GM12891 (cell line): ENCODE measurements at places on chromosomes 4 and X.

- DNase-seq: peak; percentile 2
These were observed 86.8 kb upstream of the ETNPPL start for GRCh38 chr4:108849611-108850168.

GRCh38 chr4:48493452-48494100 lies 3.5 kb downstream of the ZAR1 start:
- no peak for DNase-seq

DNA sequence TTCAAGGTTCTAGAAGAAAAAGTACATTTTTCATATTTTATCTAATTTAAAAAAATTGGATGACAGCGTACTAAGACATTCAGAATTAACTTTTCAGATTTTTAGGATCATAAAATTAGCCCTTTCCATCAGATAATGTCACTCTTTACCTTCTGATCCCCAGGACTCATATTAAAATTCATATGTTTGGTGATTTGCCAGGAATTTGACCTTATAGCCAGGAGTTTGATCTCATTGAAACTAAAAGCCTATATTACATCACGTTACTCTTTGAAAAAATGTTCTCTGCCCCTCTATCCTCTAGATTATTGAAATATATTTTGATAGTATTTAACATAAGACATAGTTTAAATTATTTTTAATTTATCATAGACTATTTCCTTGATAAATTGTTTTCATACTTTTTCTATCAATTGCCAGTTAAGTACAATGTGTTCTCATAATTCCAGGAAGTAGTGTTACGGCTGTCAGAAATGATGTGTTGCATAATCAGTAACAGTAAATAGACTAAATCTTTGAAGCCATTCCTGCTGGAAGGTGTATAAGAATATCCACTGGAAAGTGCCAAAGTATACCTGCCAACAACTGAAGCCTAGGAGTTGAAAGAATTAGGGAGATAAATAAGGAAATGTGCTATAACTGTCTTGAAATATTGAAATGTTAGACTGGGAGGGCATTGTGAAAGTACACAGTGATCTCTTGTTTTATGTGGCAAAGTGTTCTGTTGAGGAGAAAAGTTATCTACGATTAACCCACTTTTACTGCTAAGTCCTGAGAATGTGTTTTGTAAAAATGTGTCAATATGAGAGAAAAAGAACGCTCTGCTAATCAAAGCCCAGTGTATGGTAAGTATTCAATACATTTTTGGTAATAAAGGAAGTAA lies 32.9 kb upstream of the PDGFC start:
- no peak for DNase-seq

DNA sequence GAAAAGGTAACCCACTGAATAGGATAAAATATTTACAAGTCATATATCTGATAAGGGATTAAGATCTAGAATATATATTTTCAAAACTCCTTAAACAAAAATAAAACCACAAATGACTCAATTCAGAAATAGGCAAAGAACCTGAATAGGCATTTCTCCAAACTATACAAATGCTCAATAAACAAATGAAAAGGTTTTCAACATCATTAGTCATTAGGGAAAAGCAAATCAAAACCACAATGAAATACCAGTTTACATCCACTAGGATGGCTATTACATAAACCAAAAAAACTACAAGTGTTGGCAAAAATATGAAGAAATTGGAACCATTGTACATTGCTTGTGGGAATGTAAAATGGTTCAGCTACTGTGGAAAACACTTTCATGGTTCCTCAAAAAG lies 167.0 kb upstream of the GALNT7 start:
- no peak for DNase-seq

DNA sequence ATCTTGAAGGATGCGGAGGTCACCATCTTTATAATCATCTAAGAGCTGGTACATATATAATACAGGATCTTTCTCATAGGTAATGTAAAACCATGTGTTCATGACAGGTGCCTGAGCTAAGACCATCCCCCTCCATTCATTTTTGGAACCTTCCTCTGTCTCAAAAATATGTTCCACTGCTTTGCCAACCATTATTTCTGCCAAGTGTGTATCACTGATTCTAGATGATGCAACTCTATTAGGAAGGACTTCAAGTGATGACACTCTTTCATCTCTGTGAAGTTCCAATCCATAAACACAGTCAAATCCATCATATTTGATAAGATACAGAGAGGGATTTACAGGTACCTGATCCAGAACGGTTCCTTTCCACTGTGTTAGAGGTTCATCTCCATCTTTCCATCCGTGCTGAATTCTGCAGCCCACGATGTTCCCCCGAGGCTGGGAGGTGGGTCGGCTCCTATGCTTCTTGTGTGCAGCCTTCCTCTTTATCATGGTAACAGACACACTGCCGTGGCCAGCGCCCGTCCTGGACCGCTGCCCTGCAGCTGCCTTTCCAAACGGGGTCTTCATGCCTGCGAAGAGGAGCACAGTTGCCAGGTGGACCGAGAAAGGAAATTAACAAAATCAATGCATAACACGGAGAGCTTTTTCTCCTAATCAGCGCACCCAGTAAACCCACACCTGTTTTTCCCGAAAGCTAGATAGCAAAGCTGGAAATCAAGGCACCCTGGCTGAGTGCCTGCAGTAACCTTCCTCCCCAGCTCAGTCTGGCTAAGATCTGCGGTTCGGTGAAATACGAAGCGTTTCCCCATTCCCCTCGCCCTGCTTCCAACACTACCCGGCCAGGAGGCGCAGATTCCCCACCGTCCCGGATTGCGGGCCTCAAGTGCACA lies 718 bp downstream of the SPIN3 start:
- no peak for DNase-seq

DNA sequence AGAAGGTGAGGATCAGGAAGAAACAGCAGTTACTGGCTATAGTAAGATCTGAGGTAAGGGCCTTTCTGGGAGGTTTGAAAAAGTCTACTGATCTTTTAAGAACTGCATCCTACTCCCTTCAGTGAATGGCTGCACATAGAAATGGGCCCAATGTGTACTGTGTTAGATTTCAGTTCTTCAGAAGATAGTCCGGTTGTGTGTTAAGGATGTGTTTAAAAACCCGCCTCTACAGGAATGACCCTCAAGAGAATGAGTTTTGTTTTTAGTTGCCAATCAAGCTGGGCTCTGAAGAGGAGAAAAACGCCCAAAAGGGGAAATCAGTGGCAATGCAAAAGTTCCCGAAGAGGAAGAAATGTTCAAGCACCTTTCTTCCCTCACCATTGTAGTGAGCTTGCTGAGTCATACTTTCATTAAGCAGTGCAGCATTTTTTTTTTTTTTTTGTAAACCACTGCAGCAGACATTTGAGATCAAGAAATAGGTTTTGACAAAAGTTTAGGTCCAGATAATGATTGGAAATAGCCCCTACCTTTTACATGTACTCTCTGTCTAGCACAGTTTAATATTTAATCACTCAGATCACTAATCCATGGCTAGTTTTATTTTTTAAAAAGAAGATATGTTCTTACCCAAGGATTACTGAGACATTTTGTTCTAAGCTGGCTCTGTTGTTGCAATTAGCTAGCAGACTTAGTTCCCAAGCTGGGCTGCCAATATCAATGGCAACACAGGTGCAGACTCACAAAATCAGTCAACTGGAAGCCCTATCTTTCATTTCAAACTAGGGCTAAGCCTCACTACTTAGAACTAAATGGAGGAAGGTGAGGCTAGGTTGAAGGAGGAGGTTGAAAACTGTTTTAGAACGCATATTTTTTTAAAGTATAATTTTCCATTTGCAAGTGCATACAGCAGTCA lies 7.0 kb upstream of the TRPC5OS start:
- no peak for DNase-seq

GRCh38 chrX:24526616-24527015 lies 61.5 kb downstream of the PDK3 start:
- DNase-seq: no peak

DNA sequence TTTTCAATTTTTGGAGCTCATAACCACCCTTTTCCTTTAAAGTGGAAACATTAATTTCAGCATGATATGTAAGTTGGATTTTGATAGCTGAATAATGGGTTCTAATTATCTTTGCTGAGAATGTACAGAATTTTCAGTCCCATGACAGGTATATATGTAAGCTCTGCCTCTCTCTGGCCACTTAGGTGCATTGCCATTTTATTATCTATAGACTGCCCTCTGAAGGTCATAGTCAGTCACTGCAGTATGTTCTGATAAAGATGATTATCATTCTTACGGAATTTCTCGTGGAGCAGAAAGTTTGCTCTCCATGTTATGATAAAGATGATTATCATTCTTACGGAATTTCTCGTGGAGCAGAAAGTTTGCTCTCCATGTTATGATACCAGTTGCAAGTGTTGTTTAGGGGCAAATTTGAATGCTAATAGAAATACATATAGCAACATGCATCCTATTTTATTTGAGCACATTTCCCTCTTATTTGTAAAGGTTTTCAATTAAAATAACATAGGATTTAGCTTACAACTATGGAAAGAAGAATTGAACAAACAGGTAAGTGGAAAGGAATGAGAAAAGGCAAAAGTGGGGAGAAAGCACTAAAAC lies 10.4 kb downstream of the AFP start:
- peak; percentile 7 for DNase-seq

GRCh38 chrX:114332766-114333165 lies 251.1 kb upstream of the HTR2C start:
- DNase-seq: no peak

- no peak for DNase-seq
These were observed 13.8 kb downstream of the RAB28 start for GRCh38 chr4:13470379-13470778.

DNA sequence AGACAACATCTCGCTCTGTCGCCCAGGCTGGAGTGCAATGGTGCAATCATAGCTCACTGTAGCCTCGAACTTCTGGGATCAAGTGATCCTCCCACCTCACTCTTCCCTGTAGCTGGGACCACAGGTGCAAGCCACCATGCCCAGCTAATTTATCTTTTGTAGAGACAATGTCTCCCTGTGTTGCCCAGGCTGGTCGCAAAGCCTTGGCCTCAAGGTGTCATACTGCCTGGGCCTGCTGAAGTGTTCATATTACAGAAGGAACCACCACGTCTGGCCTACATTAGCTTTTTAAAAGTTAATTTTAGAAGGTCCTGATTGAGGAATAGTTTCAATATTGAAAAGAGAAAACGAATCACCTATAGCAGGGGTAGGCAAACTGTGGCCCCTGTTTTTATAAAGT lies 22.5 kb downstream of the TRIML2 start:
- DNase-seq: no peak

- no peak for DNase-seq
These were observed 148.0 kb upstream of the JADE1 start for GRCh38 chr4:128661479-128661878.

DNA sequence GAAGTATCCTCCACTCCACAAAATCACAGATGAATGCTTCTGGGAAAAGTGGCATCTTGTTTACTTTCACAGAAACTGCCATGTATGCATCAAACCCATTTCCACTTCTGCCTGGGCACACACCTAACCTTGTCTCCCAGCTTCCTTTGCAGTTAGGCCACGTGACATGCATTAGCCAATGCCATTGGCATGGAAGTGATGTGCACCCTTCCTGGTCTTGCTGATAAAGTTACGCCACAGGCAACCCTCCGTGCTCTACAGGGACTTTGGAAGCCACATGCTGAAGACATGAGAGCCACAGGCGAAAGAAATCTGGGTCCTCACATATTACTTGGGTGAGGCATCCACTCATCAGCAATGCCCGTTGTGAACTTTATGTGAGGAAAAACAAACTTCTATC lies 123.3 kb downstream of the USP46 start:
- no peak for DNase-seq

GRCh38 chr4:7960017-7960789 lies 20.5 kb upstream of the AFAP1 start:
- DNase-seq: no peak

DNA sequence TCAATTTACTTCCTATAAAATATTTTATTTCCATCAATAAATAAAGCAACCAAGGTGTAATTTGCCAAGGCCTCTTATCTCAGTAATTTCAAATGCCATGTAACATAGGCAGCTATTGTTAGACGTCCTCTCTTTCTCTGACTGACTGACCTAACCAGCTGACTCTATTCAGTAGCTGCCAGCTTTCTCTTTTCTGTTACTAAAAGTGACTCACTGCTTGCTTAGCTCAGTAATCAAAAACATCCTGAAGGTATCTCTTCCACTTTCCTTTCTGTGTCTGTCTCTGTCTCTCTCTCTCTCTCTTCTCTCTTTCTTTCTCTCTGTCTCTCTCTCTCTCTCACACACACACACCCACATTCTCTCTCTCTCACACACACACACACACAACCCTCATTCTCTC lies 134.2 kb downstream of the SPOCK3 start:
- no peak for DNase-seq

DNA sequence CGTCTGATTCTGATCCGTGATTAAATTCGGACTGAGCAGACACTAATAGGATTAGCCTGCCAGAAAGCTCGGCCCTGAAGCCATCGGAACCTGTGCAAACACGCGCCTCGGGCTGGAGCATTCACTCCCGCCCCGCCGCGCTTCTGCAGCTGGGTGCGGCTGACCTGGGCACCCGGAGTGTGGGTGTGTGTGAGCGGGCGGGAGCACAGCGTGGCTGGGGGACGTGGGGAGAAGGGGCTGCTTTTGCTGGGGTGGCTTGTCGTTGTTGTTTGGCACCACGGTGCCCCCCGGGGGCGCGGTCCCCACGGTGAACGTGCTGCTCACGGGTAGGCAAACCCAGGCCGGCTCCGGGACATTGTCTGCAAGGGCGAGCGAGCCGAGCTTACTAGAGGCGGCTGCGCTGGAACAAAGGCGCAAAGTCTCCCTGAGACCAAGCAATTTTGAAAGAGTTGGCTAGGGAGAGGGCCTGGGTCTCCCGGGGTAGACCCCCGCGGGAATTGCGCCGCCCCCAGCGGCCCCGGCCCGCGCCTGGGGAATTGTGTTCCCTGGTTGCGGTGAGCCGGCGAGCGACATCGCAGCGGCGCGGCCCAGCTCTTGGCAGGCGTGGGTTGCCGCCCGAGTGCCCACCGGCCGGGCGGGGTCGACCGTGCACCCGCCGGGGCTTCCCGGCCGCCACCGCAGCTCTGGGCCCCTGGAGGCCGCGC lies 1.4 kb downstream of the MAMLD1 start:
- DNase-seq: no peak

- no peak for DNase-seq
These were observed at the start of gene TLR7 for GRCh38 chrX:12866451-12867377. TSS of gene TLR7 (plus strand) at chrX:12867072. CDS start at chrX:12867579, 507 bp downstream.

DNA sequence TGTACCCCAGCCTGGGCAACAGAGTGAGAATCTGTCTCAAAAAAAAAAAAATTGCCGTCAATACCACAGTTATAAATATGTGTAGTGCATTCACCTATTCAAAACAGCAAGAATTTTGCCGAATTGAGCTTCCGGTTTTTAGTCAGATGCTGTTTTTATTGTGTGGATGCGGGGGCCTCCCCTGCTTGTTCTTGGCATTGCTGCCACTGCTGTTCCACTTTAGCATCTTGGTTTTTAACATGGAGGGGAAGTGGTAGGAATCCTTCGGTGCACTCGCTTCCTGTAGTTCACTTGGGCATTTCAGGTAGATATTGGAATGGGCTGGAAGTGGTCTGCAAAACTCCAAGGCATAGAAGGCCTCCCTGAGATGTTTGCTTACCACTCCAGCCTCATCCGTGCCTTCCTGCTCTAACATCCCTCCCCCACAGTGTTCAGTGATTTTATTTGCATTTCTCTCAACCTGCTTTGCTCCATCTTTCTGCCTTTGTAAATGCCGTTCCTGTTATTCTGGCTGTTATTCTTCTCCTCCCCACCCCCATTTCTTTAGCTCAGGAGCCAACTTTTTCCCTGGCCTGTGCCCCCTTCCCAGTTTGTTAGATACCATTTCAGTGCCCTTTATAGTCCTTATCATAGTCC lies 25.5 kb downstream of the MOB1B start:
- no peak for DNase-seq
